Ureter (tissue), 1 donor: ENCODE measurements at places on chromosomes 3 and 15. TPM values are rescaled to one million over a fixed set of nuclear protein-coding genes. Genes with fewer than 3 reads are reported as not detected.

DNA sequence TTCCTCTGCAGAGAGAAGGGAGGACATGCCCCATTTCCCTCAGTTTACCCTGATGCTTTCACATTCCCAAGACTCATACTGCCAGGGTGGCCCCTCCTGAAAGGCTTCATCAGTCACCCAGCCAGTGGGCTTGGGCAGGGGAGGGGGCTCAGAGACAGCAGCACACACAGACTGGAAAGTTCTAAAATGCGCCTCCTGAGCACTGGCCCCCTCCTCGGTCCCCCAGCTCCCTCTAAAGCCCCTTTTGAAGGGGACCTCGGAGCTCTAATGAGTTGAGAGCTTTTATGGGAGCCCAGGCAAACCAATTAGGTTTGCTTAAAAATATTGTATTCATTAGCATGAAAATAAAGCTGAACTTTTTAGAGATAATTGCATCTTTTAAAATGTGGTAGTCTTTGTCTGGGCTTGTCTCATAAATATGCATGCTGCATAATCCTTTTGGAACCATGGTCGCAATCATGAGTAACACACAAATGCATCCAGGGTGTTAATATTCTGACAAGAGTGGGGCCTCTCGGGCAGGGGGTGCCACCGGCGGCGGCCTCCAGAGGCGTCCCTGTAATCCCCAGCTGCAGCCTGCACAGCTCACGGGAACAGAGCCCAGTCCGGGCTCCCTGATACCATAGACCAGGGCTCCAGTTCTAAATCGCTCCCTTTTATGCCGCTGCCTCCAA lies 78.5 kb downstream of the RPLP1 start:
- DNase-seq: no peak

Gene AHSG
- not detected for total RNA-seq

Gene CCR3
- total RNA-seq: not detected

Gene RBM5
- 220 TPM for total RNA-seq

DNA sequence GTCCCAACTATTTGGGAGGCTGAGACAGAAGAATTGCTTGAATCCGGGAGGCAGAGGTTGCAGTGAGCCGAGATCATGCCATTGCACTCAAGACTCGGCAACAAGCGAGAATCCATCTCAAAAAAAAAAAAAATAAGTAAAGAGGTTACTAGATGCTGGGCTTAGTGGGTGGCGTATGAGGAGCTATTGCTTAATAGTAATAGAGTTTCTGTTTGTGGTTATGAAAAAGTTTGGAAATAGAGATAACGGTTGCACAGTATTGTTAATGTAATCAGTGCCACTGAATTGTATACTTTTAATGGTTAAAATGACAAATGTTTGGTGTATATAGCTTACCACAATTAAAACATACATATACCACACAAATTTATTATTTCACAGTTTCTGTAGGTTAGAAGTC lies 14.7 kb upstream of the HHATL start:
- DNase-seq: no peak

- no peak for DNase-seq
Observed at GRCh38 chr15:87129916-87130315, 1050.2 kb downstream of the AGBL1 start.

- DNase-seq: no peak
Observed at GRCh38 chr3:52703341-52703740, 2.2 kb downstream of the GLT8D1 start.

DNA sequence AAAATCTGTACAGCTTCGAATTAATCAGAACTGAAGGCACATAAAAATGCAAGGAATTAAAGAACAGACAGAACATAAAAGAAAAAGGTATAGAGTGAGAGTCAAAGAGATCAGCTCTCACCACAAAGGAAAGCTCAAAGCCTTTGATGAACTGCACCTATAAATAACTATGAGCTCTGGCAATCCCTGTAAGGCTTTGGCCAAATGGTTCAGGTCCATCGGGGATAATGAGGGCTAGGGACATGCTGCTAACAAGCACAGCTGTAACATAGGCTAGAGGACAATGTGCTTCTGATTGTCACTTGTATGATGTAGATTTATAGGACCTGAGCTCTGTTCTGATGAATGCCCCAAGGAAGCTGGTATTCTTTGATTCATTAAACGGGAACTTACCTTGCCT lies 113.9 kb upstream of the MRPL3 start:
- no peak for DNase-seq

DNA sequence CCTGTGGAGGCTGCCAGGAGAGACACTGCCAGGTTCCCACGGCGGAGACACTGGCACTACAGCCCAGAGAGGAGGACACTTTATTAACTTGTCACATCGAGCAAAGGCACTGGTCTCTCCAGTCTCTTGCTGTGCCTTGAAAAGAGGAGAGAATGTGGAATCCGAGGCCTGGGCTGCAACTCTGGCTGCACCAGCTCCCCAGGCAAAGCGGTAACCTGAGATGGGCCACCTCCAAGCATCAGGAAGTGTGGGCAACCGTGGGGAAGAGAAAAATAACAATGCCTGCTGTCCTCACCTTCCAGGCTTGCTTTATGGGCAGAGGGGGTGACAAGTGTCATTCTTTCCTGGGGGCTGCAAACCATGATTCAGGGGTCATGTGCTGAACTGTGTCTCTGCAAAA lies 91.6 kb upstream of the RGMA start:
- DNase-seq: no peak

DNA sequence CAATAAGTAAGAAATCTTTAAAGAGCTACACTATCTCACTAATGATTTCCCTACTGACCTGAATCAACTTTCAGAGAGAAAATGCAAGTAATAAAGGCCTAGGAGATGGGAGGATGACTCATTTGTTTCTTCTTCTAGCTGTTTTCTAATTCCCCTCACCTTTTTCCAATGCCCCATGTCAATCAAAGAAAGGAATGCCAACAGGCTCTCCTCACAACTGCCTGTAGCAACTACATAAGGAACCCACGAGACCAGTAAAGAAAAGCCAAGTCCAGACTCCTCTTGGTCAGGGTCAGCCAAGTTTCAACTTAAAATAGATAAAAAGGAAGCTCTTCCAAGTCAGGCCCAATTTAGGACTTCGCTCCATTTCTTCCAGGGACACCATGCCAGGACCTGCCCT lies 201.9 kb downstream of the TNIK start:
- no peak for DNase-seq

GRCh38 chr3:192857260-192857661 lies 60.4 kb downstream of the MB21D2 start:
- no peak for DNase-seq

Gene TRPM1
- total RNA-seq: not detected

GRCh38 chr3:22485954-22486353 lies 717.2 kb upstream of the UBE2E2 start:
- DNase-seq: no peak

DNA sequence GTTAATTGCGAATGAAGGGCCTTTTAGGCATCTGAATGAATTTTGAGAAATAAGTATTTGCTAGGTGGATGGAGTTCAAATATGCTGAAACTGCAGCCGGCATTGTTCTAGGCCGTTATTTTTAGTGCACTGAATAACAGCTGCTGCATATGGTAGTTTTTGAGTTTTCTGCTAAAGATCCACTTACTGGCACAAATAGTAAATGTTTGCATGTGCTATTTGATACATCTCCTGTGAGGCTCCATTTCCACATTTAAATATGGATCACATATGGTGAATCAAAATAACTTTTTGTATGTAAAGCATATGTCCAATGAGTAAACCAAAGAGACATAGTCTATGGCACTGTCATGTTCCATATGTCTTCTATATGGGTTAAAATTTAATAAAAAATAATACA lies 56.7 kb upstream of the CNTN4 start:
- DNase-seq: no peak

Gene GP9
- not detected for total RNA-seq

Gene STRA6
- 50.9 TPM for total RNA-seq

- DNase-seq: no peak
Observed at GRCh38 chr15:74511583-74511982, 29.4 kb upstream of the ARID3B start.

Gene CCDC33
- 10.2 TPM for total RNA-seq

Gene COL6A6
- total RNA-seq: 0.34 TPM

Gene GPR171
- total RNA-seq: 4.7 TPM
